Naive thymus-derived CD8-positive, alpha-beta T cell (primary cell): ENCODE measurements at places on chromosomes 7 and 10. TPM values are rescaled to one million over a fixed set of nuclear protein-coding genes. Genes with fewer than 3 reads are reported as not detected.

- H3K4me1 ChIP-seq = peaks cover 44% of the 10 kb centered on the region
- H3K4me3 ChIP-seq = peak overlapping the region; percentile 3
- H3K27me3 ChIP-seq = no peaks in the 10 kb centered on the region
- H3K36me3 ChIP-seq = peaks cover 4% of the 10 kb centered on the region
These were observed 54.5 kb downstream of the ELMO1 start for GRCh38 chr7:37394158-37394557.

DNA sequence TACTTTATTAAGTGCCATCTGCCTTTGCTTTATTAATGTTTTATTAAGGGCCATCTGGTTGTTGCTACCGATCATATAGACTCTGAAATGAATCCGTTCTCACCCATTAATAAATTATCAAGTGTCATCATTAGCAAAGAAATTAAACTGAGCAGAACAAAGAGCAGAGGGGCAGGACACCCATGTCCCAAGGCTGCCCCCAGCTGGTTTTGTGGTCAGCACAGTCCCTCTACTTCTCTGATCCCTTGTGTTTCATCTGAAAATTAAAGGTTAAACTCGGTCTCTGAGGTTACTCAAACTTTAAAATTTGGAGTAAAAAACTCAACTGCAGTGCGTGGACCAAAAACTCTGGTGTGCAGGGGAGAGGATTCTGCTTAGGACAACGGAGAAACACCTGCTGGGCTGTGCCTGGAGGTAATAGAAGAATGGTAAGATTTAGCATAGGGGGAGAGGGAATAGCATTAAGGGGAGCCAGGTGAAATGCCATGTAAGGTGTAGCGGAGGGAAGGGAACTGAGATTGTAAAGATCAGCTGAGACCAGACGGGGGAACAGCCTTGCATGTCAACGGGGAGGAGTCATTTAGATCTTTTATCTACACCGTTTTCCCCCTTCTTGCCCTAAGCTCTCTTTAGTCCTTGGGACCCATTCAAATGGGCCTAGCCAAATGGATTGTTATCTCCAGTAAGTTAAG is 10.8 kb upstream of the GSDME start:
- no peak for DNase-seq
- H3K4me3 ChIP-seq = no peak overlapping the region
- H3K27me3 ChIP-seq = peaks cover 22% of the 10 kb centered on the region
- peaks cover 12% of the 10 kb centered on the region for H3K36me3 ChIP-seq
- H3K4me1 ChIP-seq = no peaks in the 10 kb centered on the region
- no peak overlapping the region for H3K27ac ChIP-seq

DNA sequence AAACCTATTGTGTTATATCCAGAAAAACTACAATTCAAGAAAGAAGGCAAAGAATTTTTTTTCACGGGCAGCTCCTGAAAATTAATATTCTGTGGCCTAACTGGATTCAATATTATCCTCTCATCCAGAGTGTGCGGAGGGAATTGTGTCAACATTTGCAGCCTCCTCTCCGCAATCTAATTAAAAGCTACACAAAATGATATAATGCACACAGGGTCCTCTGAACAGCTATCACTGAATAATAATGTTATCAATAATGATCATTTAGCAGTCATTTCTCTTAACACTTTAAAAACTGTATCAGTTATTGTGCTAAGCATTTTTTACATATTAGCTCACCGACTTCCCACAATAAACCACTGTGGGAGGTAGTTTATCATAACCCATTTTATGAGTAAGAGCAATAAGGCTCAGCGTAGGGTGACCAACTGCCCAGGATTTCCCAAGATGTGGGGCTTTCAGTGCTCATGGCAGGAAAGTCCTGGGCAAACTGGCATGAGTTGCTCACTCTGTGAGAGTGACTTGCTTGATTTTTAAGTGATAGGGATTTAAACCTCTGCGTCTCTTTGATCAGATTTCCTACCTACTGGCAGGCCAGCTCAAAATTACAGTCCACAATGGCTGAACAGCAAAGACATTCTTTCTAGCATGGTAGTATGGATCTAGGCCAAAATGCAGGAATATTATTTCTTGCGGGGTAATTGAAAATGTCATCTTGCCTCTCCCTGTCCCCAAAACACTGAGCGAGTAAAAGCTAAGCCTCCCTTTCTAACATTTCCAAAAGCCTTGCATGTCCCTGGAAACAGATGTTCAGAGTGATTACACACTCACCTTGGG is 65.7 kb downstream of the AOAH start:
- H3K4me1 ChIP-seq = peaks cover 38% of the 10 kb centered on the region
- H3K27me3 ChIP-seq = no peaks in the 10 kb centered on the region
- H3K36me3 ChIP-seq = peaks cover 18% of the 10 kb centered on the region
- H3K4me3 ChIP-seq = no peak overlapping the region
- no peak for DNase-seq

GRCh38 chr7:52695973-52696595 is 339.3 kb upstream of the POM121L12 start:
- no peaks in the 10 kb centered on the region for H3K27me3 ChIP-seq
- H3K4me1 ChIP-seq = no peaks in the 10 kb centered on the region
- no peaks in the 10 kb centered on the region for H3K36me3 ChIP-seq
- no peak overlapping the region for H3K4me3 ChIP-seq
- no peak overlapping the region for H3K27ac ChIP-seq
- DNase-seq = no peak

GRCh38 chr7:87223666-87224065 is 4.1 kb upstream of the TMEM243 start:
- H3K4me1 ChIP-seq = peaks cover 19% of the 10 kb centered on the region
- no peaks in the 10 kb centered on the region for H3K27me3 ChIP-seq
- H3K4me3 ChIP-seq = no peak overlapping the region

GRCh38 chr10:106107706-106108105 is 1056.8 kb downstream of the SORCS1 start:
- H3K4me1 ChIP-seq = no peaks in the 10 kb centered on the region
- no peak overlapping the region for H3K4me3 ChIP-seq
- no peak for DNase-seq
- no peak overlapping the region for H3K27ac ChIP-seq
- H3K36me3 ChIP-seq = no peaks in the 10 kb centered on the region
- H3K27me3 ChIP-seq = no peaks in the 10 kb centered on the region

The ADIRF gene
- not detected for total RNA-seq

The SLC18A3 gene
- total RNA-seq = not detected

The LARP4B gene
- total RNA-seq = 88.2 TPM
